ENCODE measurements at places on chromosomes 6 and 20.

DNA sequence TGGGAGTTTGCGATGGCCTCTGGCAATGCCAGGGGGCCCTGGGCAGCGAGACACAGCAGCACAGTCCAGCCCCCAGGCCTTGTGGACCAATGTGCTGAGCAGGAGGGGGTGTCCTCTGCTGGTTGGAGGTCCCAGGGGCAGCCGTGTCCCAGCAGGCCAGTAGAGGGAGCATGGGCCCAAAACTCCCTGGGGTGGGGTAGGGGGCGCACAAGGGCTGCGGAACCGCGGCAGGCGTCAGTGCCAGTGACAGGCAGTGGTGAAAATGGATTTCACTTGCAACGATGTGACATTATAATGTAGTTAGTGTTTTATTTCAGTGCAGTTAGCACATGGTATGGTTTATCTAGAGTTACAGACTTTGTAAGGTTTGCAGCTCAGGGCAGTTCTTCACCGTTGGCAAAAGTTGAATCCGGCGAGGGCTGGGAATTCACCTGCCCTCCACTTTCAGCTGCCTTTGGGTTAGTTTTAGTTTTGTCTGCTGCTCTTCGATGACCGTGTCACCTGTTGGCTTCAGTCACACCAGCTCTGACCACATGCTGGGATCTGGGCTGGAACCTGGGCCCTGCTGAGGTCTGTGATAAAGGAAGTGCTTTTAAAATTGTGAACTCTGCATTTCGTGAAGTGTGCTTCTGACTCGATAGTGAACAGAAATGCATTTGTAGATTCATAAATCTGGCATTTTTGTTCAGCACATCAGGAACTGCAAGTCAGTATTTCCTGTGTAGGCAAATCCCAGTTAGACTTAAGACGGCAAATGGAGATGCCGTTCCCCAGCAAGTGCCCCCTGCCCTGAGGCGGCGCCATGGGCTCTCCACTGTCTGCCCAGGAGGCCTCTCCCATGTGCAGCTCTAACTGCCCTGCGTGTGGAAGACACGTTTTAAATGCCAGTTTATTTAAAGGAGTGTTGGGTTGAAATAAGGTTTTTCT is 46.8 kb downstream of the PYGB start:
- DNase-seq = peak; percentile 47

- peak; percentile 18 for DNase-seq
Measured at GRCh38 chr6:39169448-39170344, 54.7 kb upstream of the SAYSD1 start.

DNA sequence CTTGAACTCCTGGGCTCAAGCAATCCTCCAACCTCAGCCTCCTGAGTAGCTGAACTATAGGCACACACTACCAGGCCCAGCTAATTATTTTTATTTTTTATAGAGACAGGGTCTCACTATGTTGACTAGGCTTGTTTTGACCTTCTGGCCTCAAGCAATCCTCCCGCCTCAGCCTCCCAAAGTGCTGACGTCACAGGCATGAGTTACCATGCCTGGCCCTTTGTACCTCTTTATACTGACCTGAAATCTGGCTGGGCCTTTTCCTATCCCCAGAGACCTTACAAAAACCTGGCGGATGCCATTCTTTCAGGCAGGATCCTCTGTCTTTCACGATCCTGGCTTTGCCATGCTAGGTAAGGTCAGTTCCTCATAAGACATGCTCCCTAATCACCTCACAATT is 11.5 kb downstream of the WFDC3 start:
- DNase-seq = no peak

GRCh38 chr20:32742322-32743236 is 688 bp downstream of the COMMD7 start:
- no peak for DNase-seq

- no peak for DNase-seq
Measured at GRCh38 chr20:47118641-47119040, 224.0 kb downstream of the EYA2 start.

- DNase-seq = no peak
Measured at GRCh38 chr20:58017970-58018530, 210.4 kb downstream of the ANKRD60 start.

DNA sequence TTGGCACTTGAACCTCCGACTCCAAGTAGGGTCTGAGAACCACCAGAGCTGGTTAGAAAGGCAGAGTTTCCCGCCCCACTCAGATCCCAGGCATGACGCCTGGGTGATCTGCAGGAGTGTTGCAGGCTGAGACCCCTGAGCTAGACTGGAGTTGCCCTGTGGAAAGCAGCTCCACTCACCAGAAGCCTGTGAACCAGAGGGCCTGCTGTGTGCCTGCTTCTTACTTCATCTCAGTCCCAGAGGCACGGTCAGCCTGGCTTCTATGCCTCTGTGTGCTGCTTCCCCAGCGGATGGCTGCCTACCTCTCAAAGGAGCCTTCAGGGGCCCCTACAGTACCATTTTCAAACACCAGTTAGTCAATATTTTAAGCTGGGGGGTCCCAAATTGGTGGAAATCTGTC is 15.6 kb upstream of the CCN6 start:
- no peak for DNase-seq

- DNase-seq = no peak
Measured at GRCh38 chr6:49955847-49956246, 8.1 kb downstream of the DEFB114 start.

- DNase-seq = no peak
Measured at GRCh38 chr6:51266604-51267003, 447.9 kb downstream of the TFAP2B start.

GRCh38 chr20:709991-710779 is 34.6 kb upstream of the SCRT2 start:
- no peak for DNase-seq

GRCh38 chr20:48463096-48463720 is 364.6 kb downstream of the PREX1 start:
- no peak for DNase-seq

- peak; percentile 74 for DNase-seq
Measured at GRCh38 chr20:63519668-63520503, 679 bp upstream of the PPDPF start.

- DNase-seq = no peak
Measured at GRCh38 chr20:46631212-46631869, 19.9 kb downstream of the SLC13A3 start.

- no peak for DNase-seq
Measured at GRCh38 chr20:46203510-46203837, 85.4 kb downstream of the CD40 start.

DNA sequence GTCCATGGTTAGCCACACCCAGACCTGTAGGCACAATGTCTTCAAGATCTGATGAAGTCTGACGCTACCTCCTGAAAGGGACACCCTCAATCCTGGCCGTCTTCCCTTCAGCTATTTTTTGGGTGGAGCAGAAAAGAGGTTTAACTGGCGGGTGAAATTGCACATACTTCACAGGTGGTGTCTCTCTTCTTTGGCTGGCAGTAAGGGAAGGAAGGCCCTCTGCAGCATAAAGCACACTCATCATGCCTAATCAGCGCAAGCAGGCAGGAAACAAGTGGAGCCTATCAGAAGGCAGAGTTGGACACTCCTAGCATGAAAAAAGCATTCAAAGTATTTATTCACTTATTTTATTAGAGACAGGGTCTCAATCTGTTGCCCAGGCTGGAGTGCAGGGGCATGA is 32.9 kb downstream of the PNLDC1 start:
- DNase-seq = no peak

GRCh38 chr20:61455508-61456215 is 203.6 kb downstream of the CDH4 start:
- no peak for DNase-seq

DNA sequence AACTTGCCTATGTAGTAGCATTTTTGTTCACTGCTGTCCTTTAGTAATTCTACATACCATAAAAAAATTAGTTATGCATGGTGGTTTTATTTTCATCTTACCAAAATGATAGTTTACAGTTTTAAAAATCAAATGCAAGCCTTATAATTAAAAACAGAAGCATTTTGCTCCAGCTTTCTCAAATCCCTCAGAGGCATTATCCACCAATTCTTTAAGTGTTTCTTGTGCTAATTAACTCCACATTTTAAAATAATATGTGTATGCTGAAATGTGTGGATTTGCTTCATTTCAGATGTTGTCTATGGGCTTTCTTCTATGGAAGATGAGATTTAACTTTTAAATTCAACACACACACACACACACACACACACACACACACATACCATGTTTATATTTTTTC is 49.3 kb downstream of the PCSK2 start:
- no peak for DNase-seq

DNA sequence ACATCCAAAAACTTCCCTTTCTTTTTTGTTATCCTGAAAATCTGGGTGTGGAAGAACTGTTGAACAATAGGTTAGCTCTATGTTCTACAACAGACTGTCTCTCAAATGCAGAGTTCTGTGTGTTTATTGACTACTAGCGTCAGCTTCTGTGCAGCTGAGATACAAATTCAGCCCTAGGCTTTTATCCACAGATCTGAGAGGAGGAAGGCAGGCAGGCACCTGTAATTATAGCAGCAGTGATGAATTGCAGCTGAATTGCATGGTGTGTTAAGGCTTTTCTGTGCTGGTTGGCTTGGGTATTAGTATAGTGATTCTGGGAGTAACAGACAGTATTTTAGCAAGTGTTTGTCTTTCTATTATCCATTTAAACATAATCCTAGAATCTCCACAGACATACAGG is 24.4 kb downstream of the GRIK2 start:
- no peak for DNase-seq

DNA sequence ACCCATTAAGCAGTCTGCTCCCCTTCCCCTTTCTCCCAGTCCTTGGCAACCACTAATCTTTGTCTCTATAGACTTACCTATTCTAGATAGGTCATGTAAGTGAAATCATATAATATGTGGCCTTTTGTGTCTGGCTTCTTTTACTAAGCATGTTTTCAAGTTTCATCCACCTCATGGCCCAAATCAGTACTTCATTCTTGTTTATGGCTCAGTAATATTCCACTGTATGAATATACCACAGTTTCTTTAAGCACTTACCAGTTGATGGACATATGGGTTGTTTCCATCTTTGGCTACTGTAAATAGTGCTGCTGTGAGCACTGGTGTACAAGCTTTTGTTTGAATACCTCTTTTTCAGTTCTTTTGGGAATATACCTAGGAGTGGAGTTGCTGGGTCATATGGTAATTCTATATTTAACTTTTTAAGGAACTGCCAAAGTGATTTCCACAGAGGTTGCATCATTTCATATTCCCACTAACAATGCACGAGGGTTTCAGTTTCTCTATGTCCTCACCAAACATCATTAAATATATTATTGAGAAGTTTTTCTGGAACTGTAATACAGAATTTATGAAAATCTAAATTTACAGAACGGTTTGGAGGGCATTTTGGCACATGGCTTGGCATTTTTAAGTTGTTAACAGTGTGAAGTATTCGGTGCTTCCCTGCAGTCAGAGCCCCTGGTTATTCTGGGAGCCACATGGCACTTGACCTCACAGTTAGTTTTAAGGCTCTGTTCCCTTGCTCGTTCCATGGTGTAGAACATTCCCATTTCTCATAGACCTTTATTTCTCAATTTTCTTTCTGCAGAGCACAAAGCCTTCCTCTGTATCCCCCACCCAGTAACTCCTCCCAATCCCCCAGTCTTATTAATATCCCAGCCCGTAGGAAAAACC is 27.0 kb upstream of the DTNBP1 start:
- DNase-seq = no peak

GRCh38 chr20:35302421-35303335 is 10.5 kb upstream of the FAM83C start:
- no peak for DNase-seq

- no peak for DNase-seq
Measured at GRCh38 chr6:143241111-143241510, 180.4 kb downstream of the AIG1 start.

GRCh38 chr6:33427585-33428223 is 7.8 kb downstream of the SYNGAP1 start:
- DNase-seq = peak; percentile 61

GRCh38 chr6:11878029-11878428 is 99.4 kb upstream of the ADTRP start:
- DNase-seq = no peak

GRCh38 chr20:3406481-3407039 is 909 bp downstream of the DNAAF9 start:
- DNase-seq = peak; percentile 23

GRCh38 chr6:15989397-15989796 is 139.5 kb upstream of the MYLIP start:
- DNase-seq = no peak

DNA sequence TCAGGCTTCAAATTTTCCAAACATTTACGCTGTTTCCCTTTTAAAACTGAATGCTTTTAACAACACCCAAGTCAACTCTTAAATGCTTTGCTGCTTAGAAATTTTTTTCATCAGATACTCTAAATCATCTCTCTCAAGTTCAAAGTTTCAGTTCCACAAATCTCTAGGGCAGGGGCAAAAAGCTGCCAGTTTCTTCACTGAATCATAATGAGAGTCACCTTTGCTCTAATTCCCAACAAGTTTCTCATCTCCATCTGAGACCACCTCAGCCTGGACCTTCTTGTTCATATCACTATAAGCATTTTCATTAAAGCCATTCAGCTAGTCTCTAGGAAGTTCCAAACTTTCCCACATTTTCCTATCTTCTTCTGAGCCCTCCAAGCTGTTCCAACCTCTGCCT is 69.1 kb downstream of the RNF217 start:
- DNase-seq = no peak
